Neuronal stem cell (in vitro differentiated cells): ENCODE measurements at places on chromosomes 6 and 20.

- DNase-seq, result no peak
These were observed 23.7 kb downstream of the UBE2V1 start for GRCh38 chr20:50089140-50089786.

DNA sequence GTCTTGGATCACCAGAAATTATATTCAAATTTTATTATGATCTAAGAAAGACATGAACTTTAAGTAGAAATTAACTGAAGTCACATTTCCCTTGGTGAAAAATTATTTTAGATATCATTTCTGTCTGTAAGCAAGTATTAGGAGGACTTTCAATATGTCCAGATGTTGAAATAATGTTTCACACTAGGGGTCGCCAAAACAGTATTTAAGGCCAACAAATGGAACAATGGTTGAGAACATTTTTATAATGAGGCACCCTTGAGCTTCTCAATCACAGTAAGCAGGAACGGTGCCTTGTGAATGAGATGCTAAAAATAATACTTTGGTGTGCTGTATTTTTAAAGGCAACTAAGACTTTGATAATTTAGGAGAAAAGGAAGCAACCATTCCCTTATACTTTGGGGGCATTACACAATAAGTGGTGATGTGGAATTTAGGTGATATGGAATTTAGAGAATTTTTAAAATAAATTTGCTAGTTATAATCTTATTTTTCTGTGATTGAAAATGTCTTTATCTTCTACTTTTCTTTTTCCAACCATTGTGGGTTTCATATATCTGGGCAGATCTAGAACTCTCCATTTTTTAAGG lies 9.6 kb upstream of the SF3B5 start:
- DNase-seq, result peak; percentile 46

- no peak for DNase-seq
These were observed 460.9 kb upstream of the SULF2 start for GRCh38 chr20:48246061-48246790.

DNA sequence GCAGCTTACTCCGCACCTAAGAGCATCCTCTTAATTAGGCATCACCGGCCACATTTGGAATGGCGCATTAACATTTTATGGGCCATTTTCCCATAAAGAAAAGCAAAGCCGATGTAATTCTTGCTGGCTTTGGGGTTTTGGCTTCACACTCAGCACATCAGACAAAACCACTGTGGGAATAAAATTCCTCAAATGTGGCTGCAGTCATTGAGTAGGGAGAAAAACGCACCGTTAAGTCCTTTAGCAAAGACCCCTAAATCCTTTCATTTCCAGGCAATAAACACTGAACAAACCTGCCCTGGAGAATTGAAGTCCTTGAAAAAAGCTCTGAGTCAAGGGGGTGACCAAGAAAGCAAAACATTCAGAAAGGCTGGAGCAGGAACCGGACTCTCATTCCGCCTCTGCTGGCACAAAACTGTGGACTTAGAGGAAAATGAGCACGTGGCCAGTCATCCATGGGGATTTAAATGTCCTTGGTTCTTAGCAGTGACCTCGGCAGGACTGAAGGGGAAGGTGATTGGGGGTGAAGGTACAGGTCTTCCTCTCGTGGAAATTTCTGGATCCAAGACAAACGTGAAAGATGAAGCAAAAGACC lies 102.9 kb downstream of the CDH4 start:
- no peak for DNase-seq

DNA sequence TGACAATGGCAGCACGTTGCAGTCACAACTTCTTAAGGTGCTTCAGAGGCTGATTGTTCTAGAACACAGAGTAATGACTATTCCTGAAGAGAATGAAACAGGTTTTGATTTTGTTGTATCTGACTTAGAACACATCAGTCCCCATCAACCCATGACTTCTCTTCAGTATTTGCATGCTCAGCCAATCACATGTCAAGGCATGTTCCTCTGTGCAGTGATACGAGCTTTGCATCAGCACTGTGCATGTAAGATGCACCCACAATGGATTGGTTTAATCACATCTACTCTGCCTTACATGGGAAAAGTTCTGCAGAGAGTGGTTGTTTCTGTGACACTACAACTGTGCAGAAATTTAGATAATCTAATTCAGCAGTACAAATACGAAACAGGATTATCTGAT lies 54.3 kb downstream of the PGM3 start:
- DNase-seq, result no peak

DNA sequence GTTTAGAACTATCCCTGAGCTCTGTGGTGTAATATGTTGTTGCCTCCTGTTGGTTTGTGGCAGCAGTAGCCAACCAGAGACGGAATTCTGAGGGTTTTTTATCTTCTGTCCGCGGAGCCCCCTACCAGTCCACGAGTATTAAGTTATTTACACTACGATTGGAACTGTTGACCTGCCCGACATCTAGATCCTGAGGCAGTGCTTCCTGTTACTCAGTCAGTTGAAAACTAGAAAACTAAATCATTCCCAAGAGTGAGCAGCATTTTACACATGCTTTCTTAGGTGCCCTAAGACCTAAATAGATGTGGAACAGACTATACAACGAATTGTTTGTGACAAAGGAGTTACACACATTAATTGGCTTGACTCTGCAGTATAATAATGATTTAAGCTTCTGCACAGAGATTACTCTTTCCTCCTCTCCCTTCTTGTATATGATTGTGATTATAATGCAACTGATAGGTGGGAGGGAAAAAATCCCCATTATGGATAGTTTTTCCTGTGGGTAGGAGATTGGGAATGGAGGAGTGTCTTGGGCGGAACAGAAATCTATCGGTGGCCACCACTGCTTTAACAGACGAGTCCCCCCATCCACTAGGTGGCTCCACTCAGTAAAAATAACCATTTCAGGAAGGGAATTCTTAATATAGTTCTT lies 1.7 kb downstream of the LOC128125822 start:
- DNase-seq, result peak; percentile 40

DNA sequence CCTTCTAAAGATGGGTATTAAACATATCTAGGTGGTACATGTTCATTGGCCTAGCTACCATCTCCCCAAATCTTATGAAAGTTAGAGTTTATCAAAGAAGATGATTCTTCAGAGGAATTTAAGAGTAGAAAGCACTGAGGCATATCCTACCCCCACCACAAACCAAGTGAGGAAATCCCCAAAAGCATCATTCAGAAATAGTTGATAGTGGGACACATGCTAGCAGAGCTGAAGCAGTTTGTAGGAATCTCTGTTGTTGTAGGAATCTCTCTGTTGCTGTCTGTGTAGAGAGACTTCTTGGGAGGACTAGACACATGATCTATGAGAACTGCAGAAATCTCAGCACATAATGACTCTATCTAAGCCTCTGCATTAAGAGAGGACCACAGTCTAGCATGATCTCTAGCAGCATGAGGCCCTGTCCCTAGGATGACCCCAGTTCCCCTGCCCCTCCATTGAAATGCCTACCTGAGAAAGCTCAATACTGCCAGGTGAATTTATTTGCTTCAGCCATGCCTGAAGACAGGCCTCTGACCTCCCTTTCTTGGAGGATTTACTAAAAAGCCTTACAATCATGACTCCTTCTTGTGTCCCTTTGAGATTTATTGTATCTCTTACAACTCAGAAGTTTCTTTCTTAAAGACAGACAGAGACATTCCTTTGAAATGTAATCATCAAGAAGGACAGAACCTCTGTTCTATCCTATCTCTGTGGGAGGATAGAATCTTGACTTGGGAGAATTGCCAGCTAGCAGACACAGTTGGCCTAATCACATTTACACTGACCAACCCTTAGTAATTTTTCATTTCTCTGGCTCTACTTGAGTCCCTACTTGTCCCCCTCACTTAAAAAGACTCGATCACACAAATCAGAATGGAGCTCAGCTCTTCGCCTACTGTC lies 582.4 kb downstream of the PHF3 start:
- no peak for DNase-seq

GRCh38 chr20:35523298-35523888 lies 6.1 kb downstream of the C20orf173 start:
- no peak for DNase-seq

DNA sequence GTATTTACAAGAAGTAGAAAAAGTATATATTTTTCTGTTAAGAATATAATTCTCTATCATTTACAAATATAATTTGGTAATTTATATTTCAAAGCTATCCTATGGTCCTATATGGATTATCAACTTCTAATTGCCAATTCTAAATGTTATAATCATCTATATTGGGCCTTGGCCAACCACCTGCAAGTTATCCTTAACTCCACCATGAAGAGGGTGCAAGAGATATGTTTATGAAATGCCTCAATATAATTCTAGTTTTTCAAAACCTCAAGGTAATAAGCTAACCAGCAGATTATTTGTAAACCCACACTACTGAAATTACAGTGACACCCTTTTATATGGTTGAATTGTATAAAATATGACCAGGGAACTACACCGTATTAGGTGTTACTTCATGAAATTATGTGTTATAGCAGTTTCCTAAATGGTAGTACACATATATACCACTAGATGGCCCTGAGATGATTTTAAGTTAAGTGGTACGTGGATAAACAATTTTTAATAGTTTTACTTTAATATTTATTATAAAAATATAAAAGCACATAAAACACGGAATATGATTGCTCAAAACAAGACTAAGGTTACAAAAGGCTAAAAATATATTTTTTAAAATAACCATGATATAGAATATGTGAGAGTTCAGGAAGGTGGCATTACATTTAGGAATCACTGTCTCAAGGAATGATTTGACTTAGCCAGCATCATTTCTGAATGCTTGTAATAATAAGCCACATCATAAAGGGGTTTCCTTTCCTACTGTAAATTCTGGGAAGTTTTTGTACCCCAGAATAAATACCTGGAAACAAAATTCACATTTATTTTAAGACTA lies 9.8 kb upstream of the PNISR start:
- DNase-seq, result no peak

GRCh38 chr20:3282271-3283221 lies 43.6 kb upstream of the SLC4A11 start:
- DNase-seq, result no peak

DNA sequence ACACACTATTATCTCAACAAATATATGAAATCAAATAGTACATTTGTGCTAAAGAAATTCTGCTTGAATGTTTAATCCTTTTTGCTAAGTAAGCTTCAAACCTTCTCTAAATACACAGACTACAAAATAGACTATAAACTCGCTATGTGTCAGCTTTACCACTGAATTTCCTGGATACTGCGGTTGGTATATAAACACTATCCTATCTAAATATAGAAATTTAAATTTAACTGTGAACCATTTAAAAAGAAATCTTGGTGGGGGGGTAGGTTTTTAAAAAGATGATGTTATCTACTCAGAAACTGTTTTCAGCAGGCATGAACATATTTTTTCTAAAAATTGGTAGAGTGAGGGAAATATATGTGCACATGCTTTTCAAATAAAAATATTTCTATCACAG lies 306.5 kb upstream of the RUNX2 start:
- DNase-seq, result no peak

DNA sequence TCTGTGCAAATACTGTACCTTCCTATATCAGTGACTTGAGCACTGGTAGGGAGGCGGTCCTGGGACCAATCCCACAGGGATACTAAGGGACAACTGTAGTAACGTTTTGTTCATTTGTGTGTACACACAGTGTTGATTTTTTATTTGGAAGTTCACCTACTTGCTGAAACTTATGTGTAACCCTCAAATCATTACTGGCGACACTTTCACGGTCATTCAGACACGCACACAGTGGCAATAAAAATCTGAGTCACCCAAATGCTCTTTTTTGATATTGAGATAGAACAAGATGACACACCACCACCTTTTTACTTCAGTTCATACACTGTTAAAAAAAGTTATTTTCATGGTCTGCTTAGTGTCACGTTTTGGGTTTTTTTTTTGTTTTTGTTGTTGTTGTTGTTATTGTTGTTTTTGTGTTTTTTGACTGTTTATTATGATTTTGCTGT lies 79.8 kb downstream of the QKI start:
- no peak for DNase-seq

DNA sequence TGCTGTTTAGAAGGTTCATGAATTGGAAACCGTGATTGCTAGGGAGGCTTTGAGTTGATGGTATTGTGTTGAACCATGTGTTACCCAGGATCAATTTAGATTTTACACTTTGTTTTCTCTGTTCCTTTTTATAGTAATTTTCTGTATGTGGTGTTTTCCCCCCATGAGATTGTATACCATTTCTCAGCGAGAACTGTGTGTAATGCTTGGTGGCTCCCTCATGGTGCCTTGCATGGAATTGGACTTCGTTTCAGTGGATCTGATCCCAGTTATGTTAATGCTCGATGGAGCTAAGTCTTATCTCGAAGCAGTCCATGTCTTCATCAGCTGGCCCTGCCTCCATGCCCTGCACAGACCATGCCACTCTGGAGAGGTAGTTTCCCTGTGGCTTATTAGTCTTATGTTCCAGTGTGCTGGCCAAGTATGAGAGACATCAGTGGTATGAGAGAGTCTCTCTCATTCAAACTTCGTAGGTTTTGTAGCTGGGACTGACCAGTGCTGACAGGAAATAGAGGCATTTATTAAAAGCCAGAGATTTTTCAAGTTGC lies 18.7 kb downstream of the PTPN1 start:
- DNase-seq, result no peak

DNA sequence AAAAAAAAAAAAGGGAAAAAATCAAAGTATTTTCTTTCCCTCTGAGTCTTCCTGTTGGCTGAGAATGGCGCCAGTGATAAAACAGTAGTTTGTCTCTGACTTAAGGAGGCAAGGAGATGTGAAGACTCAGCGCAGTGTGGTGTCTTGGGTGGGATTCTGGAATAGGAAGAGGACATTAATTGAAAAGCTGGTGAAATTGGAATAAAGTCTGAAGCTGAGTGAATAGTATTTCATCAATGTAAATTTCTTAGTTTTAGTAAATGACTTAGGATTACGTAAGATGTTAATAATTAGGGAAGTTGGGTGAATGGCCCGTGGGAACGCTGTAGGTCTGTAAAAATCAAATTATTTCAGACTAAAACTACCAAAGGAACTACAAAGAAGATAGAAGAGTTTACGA lies 122.8 kb upstream of the ZNF217 start:
- no peak for DNase-seq

DNA sequence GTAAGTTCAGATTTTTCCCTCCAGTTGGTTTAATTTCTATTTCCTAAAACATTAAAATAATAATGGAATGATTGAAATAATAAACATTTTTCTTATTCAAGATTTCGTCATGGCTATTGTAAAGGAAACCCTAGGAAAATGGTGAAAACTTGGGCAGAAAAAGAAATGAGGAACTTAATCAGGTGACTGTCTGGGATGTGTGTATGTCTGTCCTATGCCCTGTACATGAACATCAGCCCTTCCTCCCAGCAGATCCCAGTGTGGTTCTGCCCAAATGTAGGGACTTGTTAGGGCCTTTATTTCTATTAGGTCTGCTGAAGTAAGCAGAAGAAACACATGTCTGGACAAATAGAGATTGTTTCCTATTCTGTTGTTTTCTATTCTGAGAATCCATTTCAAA lies 13.1 kb downstream of the RIOK1 start:
- no peak for DNase-seq

- no peak for DNase-seq
These were observed 27.8 kb downstream of the GPX5 start for GRCh38 chr6:28553384-28553985.

DNA sequence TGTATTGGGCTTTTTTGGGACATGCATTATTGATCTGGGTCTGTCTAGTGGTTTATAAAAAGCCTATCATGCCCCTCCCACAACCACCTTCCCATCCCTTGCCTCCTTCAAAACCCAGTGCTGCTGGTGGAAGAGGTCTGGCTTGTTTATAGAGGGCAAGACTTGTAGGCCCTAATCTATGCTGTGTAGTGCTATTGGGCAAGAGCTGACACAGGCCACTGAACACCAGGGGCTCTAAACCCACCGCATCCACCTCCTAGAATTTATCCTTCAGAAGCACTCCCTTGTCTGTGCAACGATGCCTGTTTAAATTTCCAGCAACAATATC lies 30.9 kb downstream of the SULF2 start:
- DNase-seq, result no peak

- no peak for DNase-seq
These were observed 178.5 kb downstream of the FRK start for GRCh38 chr6:115882174-115882573.
